Stimulated activated CD8-positive, alpha-beta memory T cell treated with anti-CD3 and anti-CD28 coated beads, Interleukin-12 subunit alpha, Interleukin-12 subunit beta, amount 100 ng/mL, for 1 hour (primary cell): ENCODE measurements at places on chromosomes 13 and 19.

- no peak for DNase-seq
Measured at GRCh38 chr13:95516021-95516420, 36.5 kb upstream of the CLDN10 start.

- DNase-seq = no peak
Measured at GRCh38 chr13:99472122-99472440, 29.2 kb upstream of the TM9SF2 start.

- peak; percentile 14 for DNase-seq
Measured at GRCh38 chr13:20828539-20829364, 55.0 kb upstream of the EEF1AKMT1 start.

GRCh38 chr13:94557684-94558235 is 38.2 kb downstream of the TGDS start:
- no peak for DNase-seq

- DNase-seq = no peak
Measured at GRCh38 chr19:47704024-47704423, 9.2 kb upstream of the EHD2 start.

- no peak for DNase-seq
Measured at GRCh38 chr13:73355134-73355533, 296.3 kb downstream of the KLF5 start.

DNA sequence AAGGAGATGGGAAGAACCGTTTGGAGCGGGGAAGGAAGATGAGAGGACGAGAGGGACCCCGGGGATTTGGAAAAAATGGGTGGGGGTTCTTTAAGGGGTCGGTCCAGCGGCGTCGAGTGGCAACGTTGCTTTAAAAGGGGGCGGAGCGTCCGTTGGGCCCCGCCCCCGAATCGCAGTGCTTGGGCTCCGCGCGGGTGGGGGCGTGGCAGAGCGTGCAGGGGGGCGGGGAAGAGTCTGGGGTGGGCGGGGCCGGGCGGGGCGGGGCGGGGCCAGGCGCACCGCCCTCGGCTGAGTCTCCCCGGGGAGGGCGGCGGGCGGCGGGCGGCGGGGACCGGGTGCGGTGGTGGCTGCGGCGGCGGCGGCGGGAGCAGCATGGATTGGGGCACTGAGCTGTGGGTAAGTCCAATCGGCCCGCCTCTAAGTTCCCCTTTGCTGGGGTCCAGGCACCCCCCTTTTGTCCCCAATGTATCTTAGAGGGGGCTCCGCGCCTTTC is at the start of gene TRIP10:
Gene TRIP10 (plus strand): TSS at position 291 of the 493 bp plus-strand sequence. CDS start 82 bp downstream, at position 373.
- peak; percentile 66 for DNase-seq

- no peak for DNase-seq
Measured at GRCh38 chr19:18300930-18301717, 19.7 kb upstream of the JUND start.
